ENCODE measurements at places on chromosomes 3 and 15.

- DNase-seq: no peak
These were observed 2.1 kb downstream of the RNU5B-1 start for GRCh38 chr15:65306551-65306950.

- DNase-seq: no peak
These were observed 27.5 kb downstream of the ILDR1 start for GRCh38 chr3:121994551-121994950.

GRCh38 chr3:58631742-58632141 is 34.8 kb downstream of the FAM3D start:
- no peak for DNase-seq

DNA sequence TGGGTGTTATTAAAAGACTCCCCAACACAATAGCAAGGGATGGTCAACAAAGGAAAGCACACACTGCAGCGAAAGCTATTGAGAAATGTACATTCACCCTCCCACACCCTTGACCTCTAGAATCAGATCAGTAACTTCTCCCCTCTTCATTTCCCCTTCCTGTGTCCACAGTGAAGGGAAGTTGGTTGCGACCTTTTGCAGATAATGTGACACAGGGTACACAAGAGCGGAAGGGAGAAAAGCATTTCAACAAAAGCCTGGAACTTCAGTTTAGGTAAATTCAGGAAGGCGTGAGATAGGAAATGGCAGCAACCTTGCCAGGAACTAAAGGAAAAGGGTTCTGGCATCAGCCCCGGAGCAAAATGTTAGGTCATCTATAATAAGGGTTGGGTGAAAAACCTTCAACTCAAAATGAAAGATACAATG is 899.8 kb downstream of the MCTP2 start:
- no peak for DNase-seq

DNA sequence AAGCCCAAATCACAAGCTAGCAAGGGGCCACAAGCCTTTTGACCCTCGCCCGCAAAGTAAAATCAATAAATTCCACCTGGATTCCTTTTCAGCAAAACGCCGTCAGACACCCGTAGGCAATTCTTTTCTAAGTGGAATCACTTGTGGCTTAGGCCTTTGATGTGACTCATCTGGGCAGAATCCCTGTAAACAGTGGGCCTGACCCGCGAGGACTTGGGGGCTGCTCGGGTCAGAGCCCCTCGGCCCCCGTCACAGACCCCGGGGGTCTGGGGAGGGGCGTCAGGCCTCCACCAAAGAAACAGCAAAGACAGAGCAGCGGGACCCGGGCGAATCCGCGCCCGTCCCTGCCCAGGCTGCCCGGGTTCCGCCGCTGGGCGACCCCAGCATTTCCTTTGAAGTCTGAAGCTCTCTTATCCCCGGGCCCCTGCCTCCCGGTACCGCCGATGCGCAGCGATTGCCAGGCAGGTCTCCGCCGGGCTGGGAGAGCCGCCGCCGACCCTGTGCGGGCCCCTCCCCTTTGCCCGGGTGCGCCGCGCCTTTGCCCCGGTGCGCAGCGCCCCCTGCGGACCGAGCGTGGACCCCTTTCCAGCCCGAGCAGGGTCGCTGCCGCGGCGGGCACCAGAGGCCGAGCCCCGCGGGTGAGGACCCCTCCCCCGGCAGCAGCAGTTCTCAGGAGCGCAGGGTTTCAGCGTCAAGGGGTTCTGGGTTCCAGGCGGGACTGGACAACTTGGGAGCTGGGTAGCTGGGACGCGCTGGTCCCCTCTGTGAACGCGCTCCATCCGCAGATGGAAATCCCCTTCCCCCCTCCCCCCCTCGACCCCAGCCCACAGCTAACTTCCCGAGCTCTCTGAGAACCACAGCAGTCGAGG is 178.3 kb downstream of the UACA start:
- peak; percentile 17 for DNase-seq

DNA sequence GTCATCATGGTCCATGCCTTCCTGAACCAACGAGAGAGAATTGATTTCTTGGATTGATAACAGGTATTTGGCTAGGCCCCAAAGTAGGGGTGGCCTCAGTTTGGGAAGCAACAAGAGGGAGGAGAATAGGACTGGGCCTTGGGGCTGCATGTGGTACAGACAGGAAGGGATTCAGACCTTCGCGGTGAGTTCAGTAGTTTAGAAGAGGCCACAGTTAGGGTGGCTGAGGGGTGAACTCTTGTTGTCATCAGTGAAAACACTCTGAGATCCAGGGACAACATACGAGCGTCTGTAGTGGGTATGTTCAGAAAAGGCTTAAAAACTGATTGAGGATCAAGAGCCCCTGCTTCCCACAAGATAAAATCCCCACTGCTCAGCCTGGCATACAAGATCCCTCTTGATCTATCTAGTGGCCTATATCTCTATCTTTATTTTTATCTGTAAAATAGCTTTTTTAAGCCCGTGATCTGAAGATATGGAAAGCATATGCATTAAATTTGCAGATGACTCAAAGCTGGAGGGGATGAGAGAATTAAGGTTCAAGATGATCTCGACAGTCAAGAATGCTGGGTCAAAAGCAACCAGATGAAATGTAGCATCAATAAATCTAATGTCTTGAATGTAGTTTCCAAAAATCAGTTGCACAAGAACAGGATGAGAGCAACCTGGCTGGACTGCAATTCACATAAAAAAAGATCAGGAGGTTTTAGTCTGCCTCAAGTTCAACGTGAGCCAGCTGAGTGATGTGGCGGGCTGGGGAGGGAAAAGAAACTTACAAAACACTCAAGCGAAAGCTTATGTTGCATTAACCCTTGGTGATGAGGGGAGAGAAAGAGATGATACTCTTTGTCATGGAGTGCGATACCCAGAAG is 221.1 kb upstream of the TLE3 start:
- DNase-seq: no peak

DNA sequence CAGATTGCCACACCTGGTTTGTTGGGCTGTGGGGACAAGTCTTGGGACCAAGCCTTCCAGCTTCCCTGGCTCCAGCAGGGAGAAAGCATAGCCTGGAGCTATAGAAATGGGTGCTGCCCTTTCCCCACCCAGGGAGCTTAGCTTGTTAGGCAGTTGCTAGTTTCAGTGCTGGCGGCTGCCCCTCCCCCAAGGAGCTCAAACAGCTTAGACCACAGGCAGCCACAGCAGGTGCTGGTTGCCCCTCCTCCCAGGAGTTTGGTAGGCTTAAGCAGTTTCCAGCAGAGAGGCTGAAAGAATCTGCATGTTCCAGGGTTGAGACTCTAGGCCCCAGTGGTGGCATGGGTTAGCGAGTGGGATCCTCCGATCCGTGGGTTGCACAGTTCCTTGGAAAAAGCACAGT is 889.7 kb downstream of the IGSF11 start:
- DNase-seq: no peak

DNA sequence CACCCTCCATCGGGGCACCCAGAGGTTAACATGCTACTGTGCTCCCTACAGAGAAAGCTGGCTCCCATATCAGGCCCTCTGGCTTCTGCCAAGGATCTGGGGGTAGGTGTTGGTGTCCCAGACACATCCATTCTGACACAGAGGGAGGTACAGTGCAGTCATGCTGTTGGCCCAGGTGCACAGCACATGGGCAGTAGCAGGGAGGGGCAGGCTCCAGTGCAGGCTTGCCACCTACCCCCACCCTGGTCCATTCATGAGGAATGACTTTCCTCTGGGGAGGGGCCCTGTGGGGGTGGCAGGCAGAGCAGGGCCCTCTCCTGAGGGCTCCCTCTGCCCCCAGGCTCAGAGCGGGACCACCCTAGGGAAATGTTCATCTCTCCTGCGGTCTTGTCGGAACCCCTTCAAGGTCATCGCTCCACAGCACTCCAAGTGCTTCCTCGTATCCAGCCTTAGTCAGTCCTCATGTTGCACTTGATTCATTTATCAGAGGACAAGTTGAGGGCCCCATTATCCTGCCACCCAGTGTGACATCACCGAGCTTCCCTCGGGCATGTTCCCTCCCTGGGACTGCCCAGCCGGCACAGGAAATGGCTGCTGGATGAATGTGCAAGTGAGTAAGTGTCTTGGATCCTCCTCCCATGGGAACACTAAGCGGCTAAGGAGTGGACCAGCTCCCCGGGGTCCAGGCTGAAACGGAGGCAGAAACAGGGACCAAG is 10.0 kb downstream of the DUSP7 start:
- DNase-seq: no peak

- DNase-seq: no peak
These were observed at the start of gene TPRG1 for GRCh38 chr3:189171707-189172106. Gene TPRG1, plus strand, starts transcription at chr3:189171971. Its CDS starts 35,414 bp downstream, at chr3:189207385.

DNA sequence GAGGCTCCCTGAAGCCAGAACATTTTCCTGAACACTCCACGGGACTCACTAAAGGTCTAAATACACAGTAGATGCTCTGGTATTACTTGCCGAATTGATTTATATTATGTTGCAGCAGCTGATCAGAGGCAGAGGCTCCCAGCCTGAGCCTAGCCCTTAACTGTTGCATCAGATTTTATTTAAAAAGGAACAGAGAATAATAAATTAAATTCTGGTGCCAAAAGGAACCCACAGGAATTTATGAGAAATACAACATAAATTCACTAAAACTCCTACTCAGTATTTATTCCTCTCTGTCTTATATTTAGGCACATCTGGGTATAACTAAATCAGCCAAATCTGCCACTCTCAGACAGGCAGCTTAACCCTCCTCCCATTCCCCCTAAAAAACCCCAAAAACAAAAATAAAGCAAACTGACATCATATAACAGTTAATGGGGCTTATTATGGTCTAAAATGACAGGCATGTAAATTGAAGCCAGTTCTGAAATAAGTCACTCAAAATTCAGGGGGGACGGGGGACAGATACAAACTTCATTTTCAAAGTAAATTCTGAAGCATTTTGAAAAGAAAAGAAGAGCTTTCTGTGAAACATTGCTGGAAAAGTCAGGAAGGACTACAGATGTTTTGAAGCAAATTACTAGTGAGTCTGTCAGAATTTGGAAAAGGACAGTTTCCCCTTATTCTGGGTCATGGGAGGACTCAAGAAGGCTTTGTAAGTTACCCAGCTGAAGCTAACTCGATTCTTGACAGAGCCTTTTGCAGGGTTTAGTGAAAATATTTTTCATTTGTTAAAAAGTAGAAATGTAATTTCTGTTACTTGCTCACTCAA is 53.8 kb upstream of the CORO2B start:
- no peak for DNase-seq

- no peak for DNase-seq
These were observed 7.3 kb downstream of the ABHD2 start for GRCh38 chr15:89095556-89095955.

- DNase-seq: no peak
These were observed 25.1 kb upstream of the SH3GL3 start for GRCh38 chr15:83422081-83422480.

- DNase-seq: peak; percentile 14
These were observed 636 bp downstream of the TBC1D21 start for GRCh38 chr15:73873889-73874511.

GRCh38 chr3:105728771-105729312 is 140.0 kb downstream of the CBLB start:
- no peak for DNase-seq

- no peak for DNase-seq
These were observed 190.1 kb downstream of the IL5RA start for GRCh38 chr3:2920103-2920502.

DNA sequence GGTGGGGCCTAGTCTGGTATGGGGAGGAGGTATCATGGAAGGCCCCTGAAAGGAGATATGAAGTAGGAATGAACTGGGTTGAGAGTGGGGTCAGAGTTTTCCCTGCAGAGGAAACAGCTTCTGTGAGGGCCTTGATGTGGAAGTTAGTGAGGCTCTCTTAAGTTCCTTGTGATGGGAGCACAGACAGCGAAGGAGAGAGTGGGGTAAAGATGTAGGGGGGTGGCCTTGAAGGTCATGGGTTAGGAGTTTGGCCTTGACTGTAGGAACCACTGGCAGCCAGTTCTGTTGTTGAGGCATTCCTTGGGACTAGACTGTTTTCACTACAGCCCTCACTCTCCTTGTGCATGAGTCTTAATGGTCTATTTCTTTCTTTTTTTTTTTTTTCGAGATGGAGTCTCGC is 77.8 kb upstream of the NMNAT3 start:
- DNase-seq: no peak

- no peak for DNase-seq
These were observed 137.4 kb upstream of the SATB1 start for GRCh38 chr3:18562364-18563154.

DNA sequence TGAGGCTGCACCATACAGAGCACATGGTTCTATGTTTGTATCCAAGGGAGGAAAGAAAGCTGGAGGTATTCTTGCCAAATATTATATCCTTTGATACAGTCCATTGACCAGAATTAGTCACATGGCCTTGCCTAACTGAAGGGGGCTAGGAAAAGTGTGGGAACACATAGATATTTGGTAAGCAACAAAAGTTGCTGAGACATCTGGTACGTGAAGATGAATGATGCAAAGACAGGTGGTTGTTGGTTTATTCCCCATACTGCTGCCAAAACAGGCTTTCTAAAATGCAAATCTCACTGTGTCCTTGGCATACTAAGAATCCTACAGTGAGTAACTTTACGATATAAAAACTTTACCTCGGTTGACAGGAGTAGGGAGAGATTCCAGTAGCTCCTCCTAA is 162.2 kb downstream of the VGLL3 start:
- DNase-seq: no peak

- no peak for DNase-seq
These were observed 3.6 kb downstream of the CXCR6 start for GRCh38 chr3:45946875-45947274.

DNA sequence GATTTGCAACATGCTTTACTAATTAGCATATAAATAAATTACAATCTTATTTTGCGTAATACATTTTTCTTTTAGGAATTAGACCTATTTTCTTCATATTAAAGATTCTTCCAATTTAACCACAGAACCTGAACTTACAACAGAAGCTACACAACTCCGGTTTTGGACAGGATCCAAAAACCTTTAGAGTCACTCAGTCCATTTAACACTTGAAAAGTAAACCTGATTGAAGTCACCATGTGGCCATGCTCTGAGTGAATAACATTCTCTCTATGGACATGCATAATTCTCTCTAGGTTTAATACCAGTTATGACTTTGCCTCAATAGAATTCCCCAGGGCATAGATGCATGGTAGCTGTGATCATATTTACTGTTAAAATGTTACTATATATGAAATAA is 751.0 kb downstream of the VGLL3 start:
- DNase-seq: no peak

DNA sequence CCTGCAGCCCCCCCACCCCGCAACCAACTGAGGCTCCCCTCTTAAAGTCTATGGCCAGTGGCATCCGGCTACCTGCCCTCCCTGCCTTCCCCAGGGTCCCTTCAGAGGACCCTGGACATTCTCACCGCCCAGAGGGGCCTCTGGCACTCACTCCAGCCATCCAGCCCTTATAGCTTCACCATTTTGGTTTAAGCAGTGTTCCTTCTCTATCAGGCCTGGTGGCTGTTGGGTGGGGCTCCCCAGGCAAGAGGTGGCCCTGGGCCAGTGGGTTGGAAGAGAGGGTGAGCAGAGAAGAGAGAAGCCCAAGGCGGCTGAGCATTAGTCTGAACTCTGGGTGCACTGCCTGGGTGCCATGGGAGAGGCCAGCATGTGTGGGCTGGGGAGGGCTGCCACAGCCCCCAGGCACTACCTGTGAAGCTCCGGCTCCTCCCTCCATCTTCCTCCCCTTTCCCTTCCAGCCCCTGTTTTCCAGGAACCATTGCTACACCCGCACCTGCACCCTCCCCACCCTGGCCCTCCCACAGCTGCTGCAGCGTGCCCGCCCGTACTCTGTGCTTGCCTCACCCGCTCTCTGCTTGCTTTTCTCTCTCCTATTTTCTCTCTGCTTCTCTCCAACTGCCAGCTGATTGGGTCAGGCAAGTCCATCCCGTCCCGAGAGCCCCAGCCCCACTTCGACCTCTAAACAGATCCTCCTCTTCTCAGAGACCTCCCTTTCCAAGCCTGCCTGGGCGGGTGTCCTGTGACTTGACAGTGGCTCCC is 168.2 kb downstream of the TBC1D2B start:
- no peak for DNase-seq

Data from T-helper 17 cell (primary cell).